Left lobe of liver (tissue), 2 donors: ENCODE measurements at places on chromosomes 7 and 10. TPM values are rescaled to one million over a fixed set of nuclear protein-coding genes. Genes with fewer than 3 reads are reported as not detected.

Gene CYP26C1
- 0.08 TPM for total RNA-seq

GRCh38 chr7:96033009-96033598 lies 260.8 kb downstream of the DYNC1I1 start:
- no peak for DNase-seq

Gene JCAD
- total RNA-seq = 4.2 TPM

DNA sequence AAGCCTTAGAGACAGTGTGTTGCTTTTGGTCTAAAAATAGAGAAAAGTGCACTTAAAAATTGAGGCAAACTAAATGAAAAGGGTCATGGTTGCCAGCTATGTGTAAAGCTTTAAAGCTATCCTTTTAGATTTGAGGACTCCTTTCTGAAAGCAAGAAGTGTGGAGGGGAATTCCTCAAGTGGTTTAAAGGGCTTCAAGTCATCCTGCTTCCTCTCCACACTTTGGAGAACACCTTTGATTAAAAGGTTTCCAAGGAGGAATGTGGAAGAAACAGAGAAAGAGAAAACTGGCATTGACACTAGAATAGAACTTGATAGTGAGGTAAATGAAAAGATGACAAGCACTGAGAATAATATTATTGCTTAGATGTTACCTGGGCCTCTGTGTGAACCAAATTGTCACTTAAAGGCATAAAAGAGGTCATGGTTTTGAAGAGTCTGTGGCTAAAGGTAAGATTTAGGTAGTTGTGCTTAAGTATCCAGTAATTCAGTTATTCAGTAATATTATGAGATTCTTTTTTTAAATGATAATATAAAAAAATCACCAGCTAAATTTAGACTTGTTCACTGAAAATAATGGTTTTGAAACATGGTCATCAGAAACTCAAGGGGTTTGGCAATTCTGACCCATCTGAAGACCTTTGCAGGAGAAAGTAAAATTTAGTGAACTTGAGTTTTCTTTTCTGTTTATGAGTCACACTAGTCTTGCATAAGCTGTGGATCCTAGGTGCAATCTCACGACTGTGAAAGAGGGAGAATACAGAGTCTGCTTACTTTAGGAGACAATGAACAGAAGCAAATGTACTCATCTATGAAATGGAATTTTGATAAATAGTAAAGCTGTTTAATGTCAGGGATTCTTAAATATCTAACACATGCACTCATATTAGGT lies 466.0 kb downstream of the KIF20B start:
- no peak for DNase-seq

- no peak for DNase-seq
Observed at GRCh38 chr7:37342688-37343471, 105.8 kb downstream of the ELMO1 start.

Gene MLXIPL
- 457 TPM for total RNA-seq

- DNase-seq = peak; percentile 73
Observed at GRCh38 chr10:108544500-108545120, 1378.7 kb downstream of the XPNPEP1 start.

DNA sequence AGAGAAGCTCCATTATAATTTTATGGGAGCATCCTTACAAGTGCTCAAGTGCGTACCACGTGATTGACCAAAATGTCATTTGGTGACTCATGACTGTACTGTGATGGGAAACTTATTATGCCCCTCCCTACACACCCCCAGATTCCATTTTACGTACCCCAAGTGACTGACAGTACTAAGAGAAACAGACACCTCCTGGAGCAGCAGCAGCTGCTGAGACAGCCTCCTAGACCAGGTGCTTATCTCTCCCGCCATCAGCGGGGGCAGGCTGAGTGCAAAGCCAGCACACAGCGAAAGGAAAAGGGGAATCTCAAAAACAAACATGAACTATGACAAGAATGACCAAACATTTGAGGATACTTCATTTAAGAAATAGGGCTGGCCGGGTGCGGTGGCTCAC lies 4.2 kb upstream of the ADAM12 start:
- no peak for DNase-seq

GRCh38 chr7:37524797-37525196 lies 76.1 kb upstream of the ELMO1 start:
- no peak for DNase-seq

- peak; percentile 37 for DNase-seq
Observed at GRCh38 chr10:132876131-132876860, 66.1 kb downstream of the CFAP46 start.

- no peak for DNase-seq
Observed at GRCh38 chr7:137342828-137343261, 688 bp downstream of the PTN start.

GRCh38 chr7:98448766-98449165 lies 47.9 kb upstream of the BAIAP2L1 start:
- DNase-seq = no peak

DNA sequence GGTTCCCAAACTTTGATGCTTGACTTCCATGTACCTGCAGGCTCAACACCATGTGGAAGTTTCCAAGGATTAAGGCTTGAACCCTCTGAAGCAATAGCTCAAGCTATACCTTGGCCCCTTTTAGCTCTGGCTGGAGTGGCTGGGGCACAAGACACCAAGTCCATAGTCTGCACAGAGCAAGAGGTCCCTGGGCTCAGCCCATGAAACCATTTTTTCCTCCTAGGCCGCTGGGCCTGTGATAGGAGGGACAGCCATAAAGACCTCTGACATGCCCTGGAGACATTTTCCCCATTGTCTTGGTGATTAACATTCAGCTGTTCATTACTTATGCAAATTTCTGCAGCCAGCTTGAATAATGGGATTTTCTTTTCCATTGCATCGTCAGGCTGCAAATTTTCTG lies 14.4 kb downstream of the DGKI start:
- DNase-seq = no peak

Gene LEP
- total RNA-seq = not detected

DNA sequence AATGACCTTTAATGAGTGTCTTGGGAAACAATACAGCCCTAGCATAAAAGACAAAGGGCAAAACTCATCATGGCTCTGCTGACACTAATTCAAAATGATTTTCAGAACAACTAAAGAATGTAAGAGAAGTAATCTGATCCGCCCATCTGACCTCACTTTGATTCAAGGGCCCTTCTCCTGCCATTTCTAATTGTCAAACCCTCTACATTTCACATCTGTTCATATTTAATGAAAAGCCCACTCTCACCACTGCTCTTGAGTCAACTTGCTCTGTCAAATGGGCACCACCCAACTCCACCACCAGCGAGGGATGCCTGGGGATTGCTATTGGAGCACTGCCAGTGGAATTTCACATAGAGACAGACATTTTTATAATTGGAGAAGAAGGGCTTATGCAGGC lies 639.2 kb downstream of the KCNMA1 start:
- no peak for DNase-seq

Gene RADIL
- 0.40 TPM for total RNA-seq

DNA sequence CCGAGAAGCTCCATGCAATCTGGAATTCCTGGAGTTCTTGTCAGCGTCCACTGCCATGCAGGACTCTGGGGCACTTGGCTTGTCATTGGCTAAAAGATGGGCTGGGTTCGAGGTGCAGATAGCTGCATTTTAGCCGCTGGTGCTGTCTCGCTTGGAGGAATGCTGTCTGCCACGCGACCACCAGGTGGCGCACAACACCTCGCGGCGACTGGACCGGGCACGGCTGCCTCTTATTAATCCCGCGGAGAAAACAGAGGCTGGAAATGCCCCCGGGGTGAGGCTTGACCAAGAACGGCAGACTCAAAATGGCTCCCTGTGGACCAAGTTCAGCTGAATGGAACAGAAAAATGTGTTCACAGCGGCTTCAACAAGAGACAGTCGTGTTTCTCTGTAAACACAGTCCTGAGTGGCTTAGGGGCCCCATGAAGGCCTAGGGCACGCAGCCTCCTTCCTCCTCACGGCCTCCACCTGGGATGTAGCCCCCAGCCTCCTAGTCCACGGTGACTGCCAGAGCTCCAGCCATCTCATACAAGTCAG lies 46.2 kb downstream of the AOC1 start:
- peak; percentile 76 for DNase-seq

DNA sequence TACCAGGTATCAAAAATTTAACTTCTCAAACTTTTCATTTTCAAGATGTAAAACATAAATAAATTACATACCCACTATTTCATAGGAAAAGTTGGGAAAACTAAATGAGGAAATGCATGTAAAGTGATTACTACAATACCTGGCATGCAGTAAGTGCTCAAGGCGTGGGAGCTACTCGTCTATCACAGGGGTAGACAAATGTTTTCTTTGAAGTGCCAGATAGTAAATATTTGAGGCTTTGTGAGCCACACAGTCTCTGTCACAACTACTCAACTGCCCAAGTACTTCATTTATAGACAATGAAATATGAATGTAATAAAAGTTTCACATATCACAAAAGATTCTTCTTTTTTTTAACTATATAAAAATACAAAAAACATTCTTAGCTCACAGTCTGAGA lies 96.4 kb upstream of the PCGF5 start:
- DNase-seq = no peak

DNA sequence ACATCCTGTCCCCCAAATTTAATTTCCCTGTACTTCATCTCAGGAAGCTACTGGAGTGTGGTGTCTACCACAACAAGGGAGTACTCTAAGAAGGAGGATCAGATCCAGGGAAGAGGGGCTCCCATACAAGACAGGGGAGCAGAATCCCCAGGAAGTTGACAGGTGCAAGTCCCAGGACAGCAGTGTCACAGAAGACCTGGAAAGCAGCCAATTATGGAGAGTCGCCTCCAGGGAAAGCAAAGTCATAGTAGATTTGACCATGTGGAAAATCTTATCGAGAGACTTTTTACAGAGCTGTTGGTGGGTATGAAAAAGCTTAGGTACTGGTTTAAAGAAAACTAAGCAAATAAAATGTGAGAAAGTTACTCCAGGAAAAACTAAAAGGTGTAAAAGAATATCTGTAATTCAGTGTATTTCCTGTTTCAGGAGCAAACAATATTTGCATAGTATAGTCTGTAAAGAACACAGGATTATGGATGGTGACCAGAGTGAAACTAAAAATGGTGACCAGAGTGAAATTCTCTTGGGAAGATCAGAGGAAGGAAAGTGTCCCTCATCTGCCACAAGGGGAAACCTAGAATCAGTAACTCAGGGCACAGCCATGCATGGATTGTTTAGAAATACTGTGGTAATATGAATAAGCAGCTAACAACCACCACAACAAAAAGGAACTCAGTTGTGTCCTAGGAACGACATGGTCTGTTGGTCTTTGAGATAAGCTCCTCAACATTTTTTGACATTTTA lies 44.5 kb downstream of the LANCL2 start:
- no peak for DNase-seq

DNA sequence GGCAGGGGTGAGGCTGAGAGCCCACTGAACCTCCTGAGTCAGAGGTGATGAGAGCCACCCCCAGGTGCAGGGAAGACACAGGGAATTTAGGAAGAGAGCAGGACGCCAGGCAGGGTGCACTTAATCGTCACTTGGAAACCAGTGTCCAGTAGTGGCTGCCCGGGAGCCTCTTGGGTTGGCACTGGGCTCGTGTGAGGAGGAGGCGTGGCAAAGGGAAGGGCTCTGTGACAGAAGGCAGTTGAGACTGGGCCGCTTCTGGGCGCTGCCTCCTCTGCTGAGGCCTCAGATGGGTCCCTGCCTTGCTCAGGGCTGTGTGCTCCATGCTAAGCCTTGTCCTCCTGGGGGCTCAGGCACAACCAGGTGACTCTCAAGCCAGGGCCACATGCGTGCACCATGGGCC lies 13.3 kb downstream of the RET start:
- no peak for DNase-seq

DNA sequence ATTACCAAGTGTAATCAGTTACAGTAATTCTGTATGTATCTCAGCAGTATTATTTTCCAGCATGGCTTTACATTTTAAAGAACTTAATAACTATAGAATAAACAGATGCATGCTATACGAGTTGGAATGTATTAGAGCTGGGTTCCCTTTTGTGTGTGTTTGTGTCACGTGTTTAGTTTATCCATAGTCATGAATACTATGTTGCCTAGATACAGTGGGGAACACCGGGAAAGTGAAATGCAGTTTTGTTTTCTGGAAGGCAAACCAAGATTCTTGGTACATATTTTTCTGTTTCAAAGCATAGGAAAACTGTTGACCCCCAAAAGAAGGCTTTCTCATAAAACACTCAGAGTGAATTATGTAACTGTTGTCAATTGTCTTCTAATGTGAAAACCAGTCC lies 119.0 kb downstream of the FANK1 start:
- no peak for DNase-seq

Gene NOS3
- 8.7 TPM for total RNA-seq

DNA sequence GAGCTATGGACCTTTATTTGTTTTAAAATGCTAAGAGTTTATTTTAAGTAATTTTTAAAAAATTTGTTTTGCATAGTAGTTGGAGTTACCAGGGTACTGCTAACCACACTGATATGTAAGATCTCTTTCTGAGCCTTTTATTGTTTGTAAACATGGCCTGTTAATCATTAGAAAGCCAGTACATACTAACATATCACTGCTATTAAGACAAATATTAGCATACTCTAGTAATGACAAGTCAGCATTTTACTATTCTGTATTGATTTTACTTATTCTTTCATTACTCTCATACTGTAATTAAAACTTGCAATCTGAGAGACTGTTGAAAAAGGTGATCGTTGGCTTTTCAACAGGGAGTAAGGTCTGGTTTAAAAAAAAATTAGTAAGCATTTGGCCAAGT lies 66.7 kb downstream of the PTEN start:
- no peak for DNase-seq

DNA sequence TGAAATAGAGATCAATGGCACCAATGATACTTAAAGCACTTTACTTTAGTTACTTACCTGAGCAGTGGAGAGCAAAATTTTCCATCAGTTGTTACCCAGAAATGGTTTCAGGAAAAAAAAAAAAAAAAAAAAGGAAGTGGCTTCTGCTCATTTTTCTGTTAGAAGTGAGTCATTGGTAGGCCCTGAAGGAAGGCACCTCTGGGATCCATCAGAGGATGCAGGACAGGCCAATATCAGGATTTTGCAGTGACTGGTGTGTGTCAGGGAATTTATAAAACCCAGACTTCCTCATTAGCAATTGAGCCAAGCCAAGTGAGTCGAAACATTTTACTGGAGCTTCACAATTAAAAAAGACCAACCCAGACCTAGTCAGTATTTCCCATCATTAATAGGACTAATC lies 2.3 kb upstream of the SMIM30 start:
- DNase-seq = no peak

DNA sequence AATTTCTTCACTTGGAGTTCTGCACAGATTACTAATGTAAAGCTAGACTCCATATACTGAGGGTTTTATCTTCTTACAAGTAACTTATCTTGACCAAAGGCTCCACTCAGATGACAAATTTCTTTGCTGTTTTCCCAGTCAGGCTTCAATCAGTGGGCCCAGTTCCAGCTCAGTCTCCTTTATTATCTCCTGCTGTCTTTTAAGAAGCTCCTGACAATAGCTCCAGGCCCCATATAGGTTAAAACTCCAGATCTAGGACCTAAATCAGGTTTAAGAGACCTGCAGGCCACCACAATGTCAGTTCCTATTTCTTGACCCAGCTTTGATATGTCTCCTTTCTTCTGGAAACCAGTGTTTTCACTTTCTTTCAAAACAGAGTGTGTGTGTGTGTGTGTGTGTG lies 165.2 kb downstream of the RELN start:
- DNase-seq = no peak

- DNase-seq = no peak
Observed at GRCh38 chr7:47471358-47471703, 110.6 kb downstream of the TNS3 start.

- DNase-seq = no peak
Observed at GRCh38 chr7:129615018-129615417, 3.5 kb downstream of the NRF1 start.

Gene PYROXD2
- 5.4 TPM for total RNA-seq

GRCh38 chr7:29494350-29494749 lies 69.3 kb upstream of the PRR15 start:
- DNase-seq = no peak

Gene ADAP1
- total RNA-seq = 2.8 TPM
